ENCODE measurements at places on chromosomes 1 and 21.
A peak's percentile ranks its signal among the peaks of the same experiment; 100 is the strongest.

DNA sequence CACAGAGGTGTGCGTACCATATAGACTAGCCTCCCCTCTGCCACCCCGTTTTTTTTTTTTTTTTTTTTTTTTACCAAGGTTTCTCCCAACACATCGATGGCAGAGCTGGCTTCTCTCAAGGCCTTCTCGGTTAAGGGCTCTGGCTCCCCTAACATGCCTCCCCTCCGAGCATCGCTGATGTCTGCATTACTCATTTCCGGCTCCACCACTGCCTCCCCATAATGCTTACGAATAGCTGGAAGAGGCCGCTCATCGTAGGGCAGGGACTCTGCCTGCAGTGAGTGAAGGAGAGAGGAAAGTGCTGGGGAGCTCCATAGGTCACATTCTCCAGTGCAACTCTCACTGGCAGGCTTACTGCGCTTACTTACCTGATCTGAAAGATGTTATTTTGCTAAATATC is 20.6 kb downstream of the CEP104 start:
- no peak for DNase-seq

GRCh38 chr1:19139711-19140110 is 70.4 kb downstream of the UBR4 start:
- no peak for DNase-seq

- no peak for DNase-seq
Observed at GRCh38 chr1:155932081-155932480, 2.1 kb downstream of the KHDC4 start.

DNA sequence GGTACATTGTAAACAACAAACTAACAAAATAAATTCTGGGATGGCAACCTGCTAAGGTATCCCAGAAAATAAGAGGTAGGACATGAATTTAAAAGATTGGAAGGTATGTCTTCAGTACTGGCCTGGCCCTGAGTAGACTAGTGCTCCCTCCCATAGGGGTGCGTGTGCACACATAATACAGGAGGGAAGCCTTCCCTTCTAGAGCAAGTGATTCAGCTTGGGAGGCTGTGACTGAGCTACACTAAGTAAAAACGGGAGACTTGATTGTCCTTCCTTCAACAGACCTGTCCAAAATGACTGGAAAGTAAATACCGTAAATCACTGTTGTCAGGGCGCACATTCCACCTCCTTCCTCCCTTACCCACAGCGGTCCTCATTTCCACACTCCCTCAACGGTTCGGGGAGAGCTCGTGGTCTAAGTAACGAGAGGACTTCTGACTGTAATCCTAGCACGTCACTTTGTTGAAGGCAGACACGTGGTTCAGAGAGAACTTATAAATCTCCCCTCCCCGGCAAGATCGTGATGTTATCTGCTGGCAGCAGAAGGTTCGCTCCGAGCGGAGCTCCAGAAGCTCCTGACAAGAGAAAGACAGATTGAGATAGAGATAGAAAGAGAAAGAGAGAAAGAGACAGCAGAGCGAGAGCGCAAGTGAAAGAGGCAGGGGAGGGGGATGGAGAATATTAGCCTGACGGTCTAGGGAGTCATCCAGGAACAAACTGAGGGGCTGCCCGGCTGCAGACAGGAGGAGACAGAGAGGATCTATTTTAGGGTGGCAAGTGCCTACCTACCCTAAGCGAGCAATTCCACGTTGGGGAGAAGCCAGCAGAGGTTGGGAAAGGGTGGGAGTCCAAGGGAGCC is at the start of gene TGFB2:
TGFB2 (plus strand) TSS at position 523 of the 859 bp plus-strand sequence. CDS start 1,366 bp downstream, outside the sequence.
- DNase-seq = no peak

DNA sequence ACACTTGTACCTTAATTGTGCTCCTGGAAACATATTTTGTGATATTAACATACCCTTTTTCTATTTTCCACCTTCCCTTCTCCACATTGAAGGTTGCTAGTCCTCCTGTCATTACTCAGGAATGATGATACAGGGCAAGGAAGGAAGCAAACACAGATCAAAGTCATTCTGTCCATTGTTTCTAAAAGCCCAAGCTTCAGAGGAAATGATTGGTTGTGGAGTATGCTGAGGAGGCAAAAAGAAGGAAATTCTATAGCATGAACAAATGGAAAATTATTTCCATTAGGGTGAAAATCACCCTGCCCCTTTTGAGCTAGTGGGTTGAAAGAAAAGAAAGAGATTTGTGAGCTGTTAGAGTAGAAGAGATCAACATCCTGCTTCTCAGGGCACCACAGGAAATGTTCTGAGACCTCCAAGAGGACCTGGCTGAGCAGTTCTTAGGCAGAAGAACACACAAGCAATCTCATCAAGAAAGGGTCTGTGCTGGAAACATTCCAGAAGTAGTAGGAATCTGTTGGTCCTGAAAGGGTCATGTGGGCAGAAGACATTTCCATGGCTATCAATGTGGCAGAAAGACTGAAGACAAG is 29.0 kb upstream of the PRRX1 start:
- no peak for DNase-seq

- peak; percentile 80 for DNase-seq
Observed at GRCh38 chr21:25573409-25574206, 33.7 kb downstream of the MRPL39 start.

GRCh38 chr1:207088701-207089626 is at the start of gene C4BPB:
TSS of gene C4BPB (plus strand) at chr1:207088860. CDS start at chr1:207089532, 672 bp downstream.
- DNase-seq = no peak

DNA sequence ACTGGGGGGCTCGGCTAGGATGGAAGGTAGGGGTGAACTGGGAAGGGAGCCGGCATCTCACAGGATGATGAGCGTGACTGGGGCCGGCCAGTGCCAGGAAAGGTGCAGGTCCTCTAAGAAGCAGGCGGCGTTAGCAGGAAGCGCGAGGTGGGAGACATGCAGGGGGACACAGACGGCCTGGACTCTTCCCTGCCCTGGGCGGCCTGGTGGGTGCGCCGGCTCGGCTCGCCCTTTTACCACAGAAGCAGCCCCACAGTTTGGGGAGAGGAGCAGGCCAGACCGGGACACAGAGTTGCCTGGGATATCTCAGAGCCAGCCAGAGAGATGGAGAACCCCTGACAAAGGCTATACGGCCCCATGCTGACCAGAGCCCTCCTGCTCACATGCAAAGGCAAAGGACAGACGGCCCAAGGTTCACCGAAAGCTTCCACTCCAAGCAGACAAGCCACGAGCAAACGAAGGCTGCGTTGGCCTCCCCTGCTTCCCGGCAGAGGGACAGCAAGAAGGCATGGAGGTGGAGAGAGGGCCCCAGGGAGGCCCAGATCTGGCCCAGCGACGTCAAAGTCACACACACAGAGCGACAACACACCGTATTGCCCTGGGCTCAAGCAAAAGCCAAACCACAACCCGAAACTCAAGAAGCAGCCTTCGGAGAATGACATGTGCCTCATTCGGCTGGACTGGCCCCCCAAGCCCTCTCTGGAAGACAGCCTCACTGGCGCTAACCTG is 14.9 kb upstream of the ALDH4A1 start:
- no peak for DNase-seq

- no peak for DNase-seq
Observed at GRCh38 chr1:104932949-104933679, 1183.4 kb downstream of the AMY1C start.

DNA sequence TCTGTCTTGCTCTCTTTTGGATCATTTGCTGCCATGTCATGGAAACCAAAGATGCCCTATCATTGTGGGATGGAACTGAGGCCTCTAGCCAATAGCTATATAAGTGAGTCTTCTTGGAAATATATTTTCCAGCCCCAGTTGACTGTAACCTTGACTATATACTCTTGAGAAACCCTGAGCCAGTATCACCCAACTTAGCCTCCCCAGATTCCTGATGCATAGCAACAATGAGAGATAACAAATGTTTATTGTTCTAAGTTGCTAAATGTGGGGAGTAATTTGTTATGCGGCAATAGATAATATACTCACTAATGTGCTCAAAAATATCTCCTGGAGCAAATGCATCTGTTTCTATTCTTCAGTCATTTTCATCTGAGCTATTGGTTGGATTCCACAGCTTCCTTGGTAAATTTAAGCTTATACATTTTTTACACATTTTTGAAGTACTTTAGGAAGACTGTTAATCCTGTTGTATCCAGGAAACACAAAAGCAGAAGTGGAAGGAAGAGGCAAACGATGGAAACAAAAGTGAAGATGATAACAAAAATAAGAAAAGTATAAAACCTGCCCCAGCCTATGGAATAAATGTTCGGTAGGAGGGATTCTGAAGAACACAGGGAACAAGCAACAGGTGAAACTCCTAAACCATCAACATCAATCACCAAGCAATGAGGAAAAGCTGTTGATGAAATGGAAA is 6.3 kb upstream of the SRRM1 start:
- no peak for DNase-seq

DNA sequence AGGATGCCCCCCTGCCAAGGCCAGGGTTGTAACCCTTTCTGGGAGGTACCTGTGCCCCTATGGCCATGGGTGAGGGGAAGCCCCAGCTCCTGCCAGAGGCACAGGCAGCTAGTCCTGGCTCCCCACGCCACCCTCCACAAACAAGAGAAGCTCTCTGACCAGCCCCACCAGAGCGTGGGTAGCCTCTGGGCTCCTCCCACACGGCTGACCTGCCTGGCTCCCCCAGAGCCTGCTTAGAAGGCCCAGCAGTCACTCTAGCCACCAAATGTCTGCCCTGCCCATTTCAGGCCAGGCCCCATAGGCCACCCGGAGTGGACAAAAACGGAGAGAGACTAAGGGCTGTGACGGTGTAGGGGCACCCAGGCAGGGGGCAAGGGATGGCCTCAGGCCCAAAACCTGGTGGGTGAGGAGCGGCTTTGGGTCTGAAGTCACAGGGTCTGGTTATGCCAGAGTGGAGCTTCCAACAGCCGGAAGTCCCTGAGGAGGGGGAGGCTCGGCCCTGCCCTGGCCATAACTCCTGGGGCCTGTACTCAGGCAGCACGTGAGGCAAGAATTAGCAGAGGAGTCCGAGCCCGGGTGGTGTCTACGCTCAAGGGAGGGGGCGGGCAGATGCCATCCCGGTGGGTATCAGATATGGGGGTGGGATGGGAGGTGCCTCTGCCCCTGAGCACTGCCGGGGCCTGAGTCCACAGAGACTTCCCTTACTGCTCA is 155.4 kb downstream of the CASZ1 start:
- no peak for DNase-seq

- DNase-seq = no peak
Observed at GRCh38 chr21:35520856-35521255, 471.8 kb upstream of the RUNX1 start.

DNA sequence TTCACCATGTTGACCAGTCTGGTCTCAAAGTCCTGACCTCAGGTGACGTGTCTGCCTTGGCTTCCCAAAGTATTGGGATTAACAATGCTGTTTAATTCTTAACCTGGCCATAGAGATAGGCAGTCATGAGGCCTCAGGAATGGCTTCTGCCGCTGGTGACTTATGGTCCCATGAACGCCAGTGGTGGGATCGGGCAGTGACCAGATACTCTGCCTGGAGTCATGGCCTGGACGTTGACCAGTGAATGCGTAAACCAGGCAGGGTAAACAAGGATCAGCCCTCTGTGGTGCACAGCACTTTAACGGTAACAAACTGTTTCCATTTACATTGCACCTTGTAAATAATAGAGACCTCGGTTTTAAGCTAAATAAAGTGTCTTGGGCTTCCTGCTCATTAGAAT is 23.0 kb downstream of the MTARC1 start:
- DNase-seq = no peak

DNA sequence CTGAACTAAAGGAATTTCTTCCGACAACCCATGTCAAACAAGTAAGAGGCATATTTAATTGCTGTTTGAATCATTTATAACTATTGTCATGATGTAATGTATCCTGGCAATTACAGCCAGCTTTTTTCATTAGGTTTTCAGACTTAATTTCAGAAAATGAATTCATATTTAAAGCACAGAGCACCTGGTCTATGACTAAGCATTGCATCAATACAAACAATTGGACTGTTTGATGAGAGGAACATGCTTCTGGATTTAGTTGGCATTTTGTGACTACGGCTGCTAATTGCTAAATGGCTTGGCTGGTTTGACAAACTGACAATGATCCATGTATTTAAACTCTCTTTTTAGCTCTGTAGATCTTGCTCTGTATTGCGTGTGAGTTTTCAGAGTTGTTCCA is 853.4 kb downstream of the NCAM2 start:
- DNase-seq = no peak

- no peak for DNase-seq
Observed at GRCh38 chr1:85316321-85316720, 39.9 kb upstream of the BCL10 start.

- DNase-seq = peak; percentile 54
Observed at GRCh38 chr1:156627313-156627880, 8.2 kb downstream of the HAPLN2 start.

DNA sequence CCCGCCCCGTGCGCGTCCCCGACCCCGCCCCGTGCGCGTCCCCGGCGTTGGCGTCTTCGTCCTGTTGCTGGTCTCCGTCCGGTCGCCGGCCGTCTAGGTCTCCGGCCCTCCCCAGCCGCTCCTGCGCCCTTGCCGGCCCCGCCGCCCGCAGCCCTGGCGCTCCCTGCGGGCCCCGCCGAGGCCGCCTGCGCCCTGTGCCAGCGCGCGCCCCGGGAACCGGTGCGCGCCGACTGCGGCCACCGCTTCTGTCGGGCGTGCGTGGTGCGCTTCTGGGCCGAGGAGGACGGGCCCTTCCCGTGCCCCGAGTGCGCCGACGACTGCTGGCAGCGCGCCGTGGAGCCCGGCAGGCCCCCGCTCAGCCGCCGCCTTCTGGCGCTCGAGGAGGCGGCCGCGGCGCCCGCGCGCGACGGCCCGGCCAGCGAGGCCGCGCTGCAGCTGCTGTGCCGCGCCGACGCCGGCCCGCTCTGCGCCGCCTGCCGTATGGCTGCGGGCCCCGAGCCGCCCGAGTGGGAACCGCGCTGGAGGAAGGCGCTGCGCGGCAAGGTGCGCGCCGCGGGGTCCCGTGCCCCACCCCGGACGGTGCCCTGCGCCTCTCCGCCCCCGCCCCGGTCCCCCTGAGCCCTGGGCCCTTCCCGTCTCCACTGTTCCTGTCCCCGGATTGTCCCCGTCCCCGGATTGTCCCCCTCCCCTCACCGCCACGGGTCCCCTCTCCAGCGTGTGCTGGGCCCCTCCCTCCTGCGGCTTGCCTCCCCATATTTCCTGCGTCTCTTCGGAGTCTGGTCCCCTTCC is at the start of gene RNF187:
RNF187 (plus strand) TSS at position 47 of the 789 bp plus-strand sequence.
- DNase-seq = peak; percentile 46

GRCh38 chr1:85386068-85386722 is 78.8 kb downstream of the DDAH1 start:
- DNase-seq = no peak

DNA sequence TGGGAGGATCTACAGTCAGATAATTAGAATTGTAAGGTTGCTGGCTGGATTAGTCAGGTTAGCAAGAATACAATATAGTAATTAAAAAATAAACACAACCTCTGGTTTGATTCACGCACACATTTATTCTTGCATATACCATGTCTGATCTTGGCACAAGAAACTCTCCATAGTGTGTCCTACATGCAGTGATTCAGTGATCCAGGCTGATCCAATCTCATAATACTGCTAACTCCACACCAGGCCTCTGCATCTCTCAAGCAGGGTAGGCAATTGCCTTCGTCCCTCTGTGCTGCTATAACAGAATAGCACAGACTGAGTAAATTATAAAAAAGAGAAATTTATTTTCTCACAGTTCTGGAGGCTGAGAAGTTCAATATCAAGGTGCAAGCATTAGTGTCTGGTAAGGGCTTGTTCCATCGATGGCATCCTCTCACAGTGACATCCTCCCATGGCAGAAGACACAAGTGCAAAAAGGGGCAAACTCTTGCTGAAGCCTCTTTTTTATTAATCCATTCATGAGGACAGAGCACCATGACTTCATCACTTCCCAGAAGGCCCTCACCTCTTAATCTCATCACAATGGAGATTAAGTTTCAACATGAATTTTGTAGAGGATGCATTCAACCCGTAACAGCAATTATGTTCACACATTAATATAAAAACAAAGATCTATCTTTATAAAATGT is 741.0 kb upstream of the NCAM2 start:
- no peak for DNase-seq

- DNase-seq = no peak
Observed at GRCh38 chr1:246602194-246602593, 35.9 kb downstream of the CNST start.

All from activated CD4-positive, alpha-beta T cell treated with anti-CD3 and anti-CD28 coated beads, Interleukin-2, amount 50 U/mL, for 48 hours (primary cell).